ENCODE measurements at places on chromosomes 6 and 20.

- no peak for DNase-seq
Measured at GRCh38 chr20:50194831-50195523, 4.3 kb downstream of the CEBPB start.

- no peak for DNase-seq
Measured at GRCh38 chr6:164303102-164303964, 888.8 kb downstream of the QKI start.

GRCh38 chr6:126773112-126773805, 345.2 kb upstream of the RSPO3 start:
- no peak for DNase-seq

DNA sequence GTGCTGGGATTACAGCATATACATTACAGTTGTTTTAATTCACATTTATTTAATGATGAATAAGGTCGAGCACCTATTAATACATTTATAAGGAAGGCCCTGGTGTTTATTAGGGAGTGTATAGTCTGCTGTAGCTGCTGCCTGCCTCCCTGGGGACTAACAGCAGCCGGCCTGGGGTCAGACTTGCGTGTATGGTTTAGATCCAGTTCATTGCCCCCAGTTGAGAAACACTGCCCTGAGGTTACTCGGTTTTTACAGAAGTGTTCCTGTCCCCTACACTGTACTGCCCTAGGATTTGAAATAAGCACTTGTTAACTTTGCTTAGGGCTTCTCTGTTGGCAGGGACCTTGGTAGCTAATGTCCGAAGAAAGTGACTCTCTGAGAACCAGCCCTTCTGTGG, 4.0 kb downstream of the TTPAL start:
- no peak for DNase-seq

- no peak for DNase-seq
Measured at GRCh38 chr6:57158658-57159057, 13.5 kb upstream of the BAG2 start.

- peak; percentile 21 for DNase-seq
Measured at GRCh38 chr6:138287144-138287955, 69.1 kb upstream of the PBOV1 start.

- no peak for DNase-seq
Measured at GRCh38 chr6:41049521-41049920, 3.5 kb upstream of the APOBEC2 start.

GRCh38 chr20:9515741-9516233, 1.4 kb downstream of the LAMP5 start:
- DNase-seq = no peak

DNA sequence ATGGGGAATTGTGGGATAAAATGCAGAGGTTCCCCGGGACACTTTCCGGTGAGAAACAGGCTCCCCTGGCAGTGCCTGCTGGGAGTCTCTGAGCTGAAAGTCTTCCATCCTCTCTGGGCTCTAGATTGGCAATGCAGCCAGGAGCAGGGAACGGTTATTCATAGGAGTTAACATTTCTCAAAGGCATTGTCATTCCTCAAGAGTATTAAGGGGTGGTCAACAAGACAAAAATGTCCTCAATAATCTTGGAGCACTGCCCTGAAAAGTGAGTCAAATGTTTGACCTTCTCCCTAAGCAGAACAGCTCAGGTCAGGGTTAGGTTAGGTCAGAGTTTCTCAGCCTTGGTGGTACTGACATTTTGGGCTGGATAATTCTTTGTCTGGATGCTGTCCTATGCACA, 13.2 kb downstream of the BPIFB1 start:
- DNase-seq = no peak

DNA sequence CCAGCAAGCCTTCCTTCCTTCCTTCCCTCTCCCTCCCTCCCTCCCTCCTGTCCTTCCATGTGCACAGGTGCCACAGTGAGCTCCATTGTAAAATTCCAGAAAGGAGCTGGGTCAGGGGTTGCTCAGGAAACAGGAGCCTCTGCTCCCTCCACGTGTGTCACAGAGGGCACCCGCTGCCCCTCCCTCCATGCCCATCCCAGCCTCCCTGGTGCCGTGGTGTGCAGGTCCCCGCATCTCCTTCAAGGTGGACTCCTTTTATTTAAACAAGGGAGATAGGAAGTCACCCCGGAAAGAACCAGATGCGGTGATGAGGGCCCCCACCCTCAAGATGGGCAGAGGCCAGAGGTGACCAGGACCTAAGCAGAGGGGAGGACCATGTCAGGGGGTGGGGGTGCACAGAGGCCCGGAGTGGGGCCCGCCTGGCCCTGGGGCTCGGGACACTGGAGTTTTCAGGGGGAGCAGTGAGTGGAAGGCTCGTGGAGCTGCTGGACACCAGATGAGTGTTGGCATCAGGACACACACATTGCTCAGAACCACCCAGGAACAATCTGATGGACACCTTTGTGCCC, 85.4 kb downstream of the DHX35 start:
- DNase-seq = no peak

DNA sequence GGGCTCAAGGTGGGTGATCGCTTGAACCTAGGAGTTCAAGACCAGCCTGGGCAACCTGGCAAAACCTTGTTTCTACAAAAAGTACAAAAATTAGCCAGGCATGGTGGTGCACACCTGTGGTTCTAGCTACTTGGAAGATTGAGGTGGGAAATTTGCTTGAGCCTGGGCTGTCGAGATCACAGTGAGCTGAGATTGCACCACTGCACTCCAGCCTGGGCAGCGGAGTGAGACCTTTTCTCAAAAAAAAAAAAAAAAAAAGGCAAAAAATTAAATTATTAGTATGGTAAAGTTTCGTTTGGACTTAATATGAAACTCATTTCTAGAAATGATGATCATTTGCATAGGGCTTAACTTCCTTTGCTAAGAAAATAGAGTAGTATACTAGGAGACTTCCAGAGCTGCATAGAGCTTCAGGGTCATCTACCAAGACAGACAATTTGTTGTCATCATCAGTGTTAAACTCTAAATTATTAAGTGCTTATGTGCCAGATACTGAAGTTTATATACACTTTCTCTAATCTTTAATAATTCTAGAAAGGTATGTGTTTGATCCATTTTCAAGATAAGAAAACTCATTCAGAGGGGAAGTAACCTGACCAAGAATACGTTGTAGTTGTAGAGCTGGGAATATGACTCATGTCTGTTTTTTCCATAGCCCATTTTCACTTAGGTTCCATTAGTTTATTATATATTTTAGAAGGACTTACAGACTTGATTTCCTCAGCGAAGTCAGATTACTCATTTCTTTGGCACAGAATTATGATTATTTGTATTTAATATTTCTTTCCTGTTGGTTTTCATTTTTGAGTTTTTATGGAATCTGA, 84.5 kb downstream of the SLC16A10 start:
- DNase-seq = no peak

- no peak for DNase-seq
Measured at GRCh38 chr6:40131675-40132074, 197.4 kb upstream of the MOCS1 start.

DNA sequence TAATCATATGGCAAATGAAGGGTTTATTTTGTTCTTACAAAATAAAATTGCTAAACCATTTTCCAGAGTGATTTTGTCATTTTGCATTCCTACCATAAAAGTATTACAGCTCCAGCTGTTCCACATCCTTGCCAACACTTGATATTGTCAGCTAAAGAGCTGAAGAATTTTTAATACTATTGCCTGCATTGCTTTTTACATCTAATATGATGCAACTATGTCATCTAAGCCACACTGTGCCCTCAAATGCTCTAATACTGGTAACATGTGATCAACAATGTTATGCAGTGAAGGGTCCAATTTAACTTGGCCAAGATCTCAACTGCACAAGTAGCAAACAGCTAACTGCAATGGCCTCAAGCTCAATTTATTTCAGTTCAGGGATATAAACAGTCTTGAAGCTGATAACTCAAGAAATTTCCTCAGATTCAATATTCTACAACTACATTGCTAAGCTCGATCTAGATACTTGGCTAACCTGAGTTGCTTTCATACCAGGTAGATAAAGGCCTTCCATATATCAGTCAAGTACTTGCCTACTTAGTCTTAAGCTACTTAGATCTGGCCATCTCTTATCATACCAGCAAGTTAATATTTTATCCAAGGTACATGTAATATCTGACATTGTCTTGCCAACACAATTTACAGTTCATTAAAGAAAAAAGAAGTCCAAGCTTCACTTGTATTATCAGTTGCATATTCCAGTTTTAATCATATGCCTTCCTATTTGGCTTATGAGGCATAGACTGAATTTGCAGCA, 17.0 kb downstream of the AKIRIN2 start:
- no peak for DNase-seq

- no peak for DNase-seq
Measured at GRCh38 chr6:169652896-169653295, 48.9 kb downstream of the WDR27 start.

DNA sequence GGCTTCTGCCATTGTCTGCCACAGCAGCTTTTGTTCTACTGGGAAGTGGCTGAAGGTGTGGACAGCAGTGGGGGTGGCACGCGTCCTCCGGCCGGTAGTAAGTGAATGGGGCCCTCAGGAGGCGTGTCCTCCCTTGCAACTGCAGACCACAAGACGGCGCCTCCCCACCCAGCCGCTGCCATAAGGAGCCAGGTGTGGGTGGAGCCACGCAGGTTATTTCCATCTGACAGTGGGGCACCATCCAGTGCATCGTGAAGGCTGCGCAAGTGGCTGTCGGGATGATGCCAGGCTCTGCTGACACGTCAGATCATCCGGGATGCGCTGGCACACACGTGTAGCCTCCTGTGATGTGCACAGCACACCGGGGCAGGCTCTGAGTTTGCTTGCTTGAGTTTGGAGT, 379.7 kb downstream of the CDH4 start:
- no peak for DNase-seq

DNA sequence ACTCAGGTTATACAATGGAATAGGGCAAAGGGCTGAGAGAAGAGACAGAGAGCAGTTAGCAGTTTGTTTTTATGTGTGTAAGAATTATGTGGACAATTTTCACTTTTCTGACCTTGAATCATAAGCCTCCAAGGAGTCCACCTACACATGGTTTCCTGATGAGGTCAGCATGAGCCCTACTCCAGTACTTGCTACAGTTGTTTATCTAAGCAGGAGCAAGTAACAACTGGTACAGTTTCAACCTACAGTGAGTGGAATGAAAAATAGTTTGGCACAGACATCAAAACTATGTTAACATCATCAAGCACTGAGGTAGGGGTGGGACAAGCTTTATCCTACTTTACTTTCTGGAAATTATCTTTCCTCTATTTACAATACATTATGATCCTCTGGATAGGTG, 426.7 kb upstream of the ID4 start:
- DNase-seq = no peak

GRCh38 chr20:11260611-11261010, 586.8 kb upstream of the JAG1 start:
- DNase-seq = no peak

DNA sequence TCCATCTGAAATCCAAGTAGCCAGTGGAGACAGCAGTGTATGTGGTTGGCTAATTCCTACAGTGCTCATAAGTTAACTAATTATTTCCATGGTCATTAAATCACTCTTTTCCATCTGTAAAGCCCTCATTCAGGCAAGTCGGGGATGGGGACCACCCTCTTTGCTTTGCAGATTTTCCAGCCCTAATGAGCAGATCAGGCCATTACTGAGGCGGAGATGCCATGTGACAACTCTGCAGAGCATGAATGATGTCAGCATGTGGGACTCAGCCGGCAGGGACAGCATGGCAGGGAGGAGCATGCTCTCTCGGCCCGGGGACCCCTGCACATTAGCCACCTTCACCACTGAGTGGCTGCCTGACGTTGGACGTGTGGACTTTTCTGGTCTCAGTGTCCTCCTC, 623.3 kb upstream of the CDH4 start:
- no peak for DNase-seq

DNA sequence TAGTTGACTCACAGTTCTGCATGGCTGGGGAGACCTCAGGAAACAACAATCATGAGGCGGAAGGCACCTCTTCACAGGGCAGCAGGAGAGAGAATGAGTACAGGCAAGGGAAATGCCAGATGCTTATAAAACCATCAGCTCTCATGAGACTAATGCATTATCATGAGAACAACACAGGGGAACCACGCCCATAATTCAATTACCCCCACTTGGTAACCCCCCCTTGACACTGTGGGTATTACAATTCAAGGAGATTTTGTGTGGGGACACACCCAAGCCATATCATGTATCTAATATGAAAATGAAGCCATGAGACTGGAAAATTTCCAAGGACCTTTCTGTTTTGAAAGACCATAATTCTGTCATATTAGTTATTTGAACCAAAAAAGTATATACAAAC, 342.4 kb upstream of the PLCB4 start:
- DNase-seq = no peak

DNA sequence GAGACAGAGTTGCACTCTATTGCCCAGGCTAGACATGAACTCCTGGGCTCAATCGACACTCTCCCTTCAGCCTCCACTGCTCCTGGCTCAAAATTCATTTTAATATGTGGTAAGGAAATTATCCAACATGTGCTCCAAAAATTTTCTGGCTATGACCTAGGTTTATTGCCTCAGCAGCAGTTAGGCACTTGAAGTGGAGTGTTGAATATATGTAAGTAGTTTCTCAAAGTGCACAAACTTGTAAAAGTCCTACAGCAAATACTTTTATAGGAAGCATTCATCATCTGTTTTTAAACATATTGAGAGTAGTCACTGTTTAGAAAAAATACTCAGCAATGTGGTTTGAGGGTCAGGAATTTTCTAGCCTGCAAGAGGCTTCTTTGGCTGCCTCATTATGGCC, 13.2 kb downstream of the FILIP1 start:
- no peak for DNase-seq

GRCh38 chr6:80605165-80605989, 498.9 kb downstream of the BCKDHB start:
- DNase-seq = no peak

GRCh38 chr20:12113468-12114371, 196.0 kb downstream of the BTBD3 start:
- DNase-seq = no peak

DNA sequence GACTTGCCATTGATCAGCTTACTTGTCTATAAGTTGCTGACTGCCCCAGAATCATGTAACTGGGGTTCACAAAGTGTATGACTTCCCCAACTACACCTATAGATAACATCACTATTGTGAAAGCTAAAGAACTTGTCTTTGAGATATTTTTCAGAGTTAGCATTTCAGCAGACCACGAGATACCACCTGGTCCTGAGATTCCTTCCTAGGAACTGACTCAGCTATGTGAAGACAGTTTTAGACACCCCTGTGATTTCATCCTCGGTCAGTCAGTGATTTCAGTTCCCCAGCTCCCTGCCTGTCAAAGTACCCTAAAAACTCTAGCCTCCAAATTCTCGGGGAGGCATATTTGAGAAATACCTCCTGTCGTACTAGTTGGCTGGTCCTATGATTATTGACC, 62.4 kb downstream of the TXNDC5 start:
- DNase-seq = no peak

- DNase-seq = no peak
Measured at GRCh38 chr20:53713328-53714056, 119.9 kb upstream of the ZNF217 start.
